ENCODE measurements at places on chromosomes 5 and 9. TPM values are rescaled to one million over a fixed set of nuclear protein-coding genes. Genes with fewer than 3 reads are reported as not detected.
A peak's percentile ranks its signal among the peaks of the same experiment; 100 is the strongest.

The IL17B gene
- total RNA-seq = 8.5 TPM

The RNF20 gene
- total RNA-seq = 33.1 TPM

- DNase-seq = no peak
These were observed 360.3 kb downstream of the LRRC70 start for GRCh38 chr5:62938927-62939326.

GRCh38 chr5:164373876-164374275, 868.5 kb downstream of the MAT2B start:
- no peak for DNase-seq

DNA sequence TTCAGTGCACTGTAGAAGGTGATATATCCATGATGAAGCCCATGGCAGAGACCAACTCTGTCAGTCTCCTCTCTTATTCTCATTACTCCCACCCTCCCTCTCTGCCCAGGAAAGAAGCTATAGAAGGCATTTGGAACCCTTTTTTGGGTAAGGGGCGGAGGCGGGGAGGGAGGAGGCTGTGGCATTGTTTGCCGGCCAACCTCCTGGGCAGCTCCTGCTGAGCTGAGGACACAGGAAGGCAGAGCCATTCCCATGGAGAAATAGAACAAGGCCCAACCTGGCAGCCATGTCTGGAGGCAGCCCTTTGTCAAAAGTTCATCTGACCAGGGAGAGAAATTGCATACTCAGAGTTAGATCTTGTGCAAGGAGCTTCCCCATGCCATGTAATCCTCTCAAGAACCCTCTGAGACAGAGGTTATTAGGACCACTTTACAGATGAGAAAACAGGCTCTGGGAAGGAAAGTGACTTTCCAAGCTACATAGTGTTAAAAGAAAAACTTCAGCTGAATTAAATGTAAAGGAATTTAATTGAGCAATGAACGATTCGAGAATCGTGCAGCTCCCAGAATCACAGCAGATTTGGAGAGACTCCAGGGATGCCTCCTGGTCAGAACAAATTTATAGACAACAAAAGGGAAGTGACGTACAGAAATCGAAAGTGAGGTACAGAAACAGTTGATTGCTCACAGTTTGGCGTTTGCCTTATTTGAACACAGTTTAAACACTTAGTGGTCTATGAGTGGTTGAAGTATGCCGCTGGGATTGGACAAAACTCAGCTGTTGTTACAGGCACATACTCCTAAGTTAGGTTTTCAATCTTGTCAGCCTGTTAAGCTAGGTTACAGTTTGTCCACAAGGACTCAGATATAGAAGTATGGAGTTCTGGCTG, 158.6 kb downstream of the MELK start:
- peak; percentile 55 for DNase-seq

- no peak for DNase-seq
These were observed 29.0 kb upstream of the MVB12B start for GRCh38 chr9:126297661-126298060.

- DNase-seq = no peak
These were observed 556.5 kb upstream of the SEMA6A start for GRCh38 chr5:117131048-117131679.

GRCh38 chr9:79284081-79284480, 287.7 kb upstream of the TLE4 start:
- no peak for DNase-seq

DNA sequence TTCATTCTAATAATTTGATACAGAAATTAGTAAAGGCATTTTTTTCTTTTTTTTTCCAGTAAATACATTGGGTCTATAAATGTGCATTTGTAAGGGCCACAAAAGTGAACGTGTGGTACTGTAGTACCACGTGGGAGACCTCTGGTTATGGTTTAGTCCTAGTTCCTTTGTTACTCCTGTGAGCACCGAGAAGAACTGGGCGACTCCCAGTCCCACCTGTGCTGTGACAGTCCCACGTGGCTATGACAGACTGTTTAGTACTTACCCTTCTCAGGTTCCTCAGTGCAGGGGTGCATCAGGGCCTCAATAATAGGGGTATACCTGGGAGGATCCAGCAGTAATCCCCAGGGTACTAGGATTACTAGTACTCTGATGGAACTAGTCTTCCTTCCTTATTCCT, 49.3 kb downstream of the LRRC70 start:
- DNase-seq = no peak

DNA sequence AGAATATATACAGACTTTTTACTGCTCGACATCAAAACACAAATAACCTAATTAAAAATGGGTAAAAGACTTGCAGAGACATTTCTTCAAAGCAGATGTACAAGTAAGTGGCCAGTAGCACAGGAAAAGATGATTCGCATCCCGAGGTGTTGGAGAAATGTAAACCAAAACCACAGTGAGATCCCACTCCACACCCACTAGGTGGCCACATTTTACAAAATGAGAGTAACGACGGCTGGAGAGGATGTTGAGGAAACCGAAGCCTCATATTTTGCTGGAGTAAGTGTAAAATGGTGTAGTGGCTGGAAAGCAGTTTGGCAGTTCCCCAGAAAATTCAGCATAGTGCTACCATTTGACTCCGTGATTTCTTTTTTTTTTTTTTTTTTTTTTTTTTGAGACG, 21.3 kb upstream of the GBGT1 start:
- no peak for DNase-seq

DNA sequence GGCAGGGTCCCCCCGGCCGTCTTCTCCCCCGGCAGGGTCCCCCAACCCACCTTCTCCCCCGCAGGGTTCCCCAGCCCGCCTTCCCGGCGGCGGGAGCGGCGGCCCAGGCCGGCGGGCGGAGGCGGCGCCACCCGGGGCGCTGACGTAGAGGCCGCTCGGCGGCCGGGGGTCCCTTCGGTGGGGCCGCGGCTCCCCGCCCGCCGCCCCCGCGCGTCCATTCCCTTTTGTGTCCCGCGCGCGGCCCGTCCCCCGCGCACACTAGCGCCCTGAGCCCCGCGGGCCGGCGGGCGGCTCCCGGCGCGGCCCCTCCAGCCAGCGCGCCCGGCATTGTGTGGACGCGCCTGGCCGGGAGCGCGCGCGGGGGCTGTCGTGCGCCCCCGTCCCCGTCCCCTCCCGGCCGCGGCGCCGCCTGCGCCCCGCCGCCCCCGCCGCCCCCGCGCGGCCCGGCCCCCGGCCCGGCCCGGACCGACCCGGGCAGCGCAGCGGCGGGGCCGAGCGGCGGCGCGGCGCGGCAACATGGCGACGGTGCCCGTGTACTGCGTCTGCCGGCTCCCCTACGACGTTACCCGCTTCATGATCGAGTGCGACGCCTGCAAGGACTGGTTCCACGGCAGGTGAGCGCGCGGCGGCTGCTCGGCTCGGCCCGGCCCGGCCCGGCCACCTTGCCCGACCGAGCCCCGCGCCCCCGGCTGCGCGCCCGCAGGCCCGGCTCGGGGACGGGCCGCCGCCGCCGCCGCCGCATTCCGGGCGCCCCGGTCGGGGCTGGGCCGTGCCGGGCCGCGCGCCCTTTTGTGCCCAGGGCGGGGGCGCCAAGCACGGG, at the start of gene PHF2:
TSS of gene PHF2 (plus strand) at position 327 of the 820 bp plus-strand sequence. CDS start at position 517, 190 bp downstream.
- peak; percentile 78 for DNase-seq

DNA sequence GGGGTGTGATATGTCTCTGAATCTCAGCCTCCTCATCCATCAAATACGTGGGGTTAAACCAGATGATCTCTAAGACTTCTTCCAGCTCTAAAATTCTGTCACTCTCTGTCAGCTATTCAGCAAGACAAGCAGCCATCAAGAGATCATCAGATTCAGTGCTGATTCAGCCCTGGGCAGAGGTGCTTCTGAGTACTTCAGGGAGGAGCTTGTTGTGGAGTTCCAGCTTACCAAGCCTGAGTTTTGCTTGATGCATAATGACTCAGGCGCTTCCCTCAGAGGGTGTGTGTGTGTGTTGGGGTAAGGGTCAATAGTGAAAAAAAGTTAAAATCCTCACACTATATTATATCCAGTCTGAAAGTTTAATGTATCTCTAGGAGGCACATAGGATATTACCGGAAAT, 29.6 kb upstream of the TAF1L start:
- DNase-seq = no peak

- no peak for DNase-seq
These were observed 249.6 kb downstream of the IRX1 start for GRCh38 chr5:3845230-3845629.

Measured in posterior vena cava (tissue), 2 donors.